Hematopoietic multipotent progenitor cell treated with erythropoietin and hydrocortisone succinate and interleukin-3 and kit ligand, for 6 days (in vitro differentiated cells): ENCODE measurements at places on chromosomes 16 and 17.

GRCh38 chr16:78365366-78365765 is 265.9 kb downstream of the WWOX start:
- no peak for DNase-seq

DNA sequence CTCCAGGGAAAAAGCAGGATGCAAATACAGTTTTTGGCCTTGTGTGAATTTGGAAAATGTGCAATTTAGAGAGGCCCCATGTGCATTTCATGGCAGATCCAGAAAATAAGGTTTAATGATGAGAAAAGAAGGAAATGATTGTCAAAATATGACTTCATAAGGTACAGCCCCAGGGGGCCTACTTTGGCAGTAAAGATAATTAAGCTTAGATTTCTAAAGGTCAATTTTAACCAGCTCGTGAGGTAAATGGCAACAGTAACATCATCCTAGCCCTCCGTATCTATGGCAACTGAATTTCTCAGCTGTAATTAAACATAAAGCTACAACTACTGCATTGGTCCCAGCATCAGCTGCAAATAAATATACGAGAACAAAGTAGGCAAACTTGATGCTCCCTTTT is 30.0 kb upstream of the PRSS54 start:
- no peak for DNase-seq

GRCh38 chr17:38632334-38632733 is 26.6 kb upstream of the SRCIN1 start:
- DNase-seq = no peak

- DNase-seq = no peak
Measured at GRCh38 chr16:26889740-26890139, 177.0 kb upstream of the C16orf82 start.

DNA sequence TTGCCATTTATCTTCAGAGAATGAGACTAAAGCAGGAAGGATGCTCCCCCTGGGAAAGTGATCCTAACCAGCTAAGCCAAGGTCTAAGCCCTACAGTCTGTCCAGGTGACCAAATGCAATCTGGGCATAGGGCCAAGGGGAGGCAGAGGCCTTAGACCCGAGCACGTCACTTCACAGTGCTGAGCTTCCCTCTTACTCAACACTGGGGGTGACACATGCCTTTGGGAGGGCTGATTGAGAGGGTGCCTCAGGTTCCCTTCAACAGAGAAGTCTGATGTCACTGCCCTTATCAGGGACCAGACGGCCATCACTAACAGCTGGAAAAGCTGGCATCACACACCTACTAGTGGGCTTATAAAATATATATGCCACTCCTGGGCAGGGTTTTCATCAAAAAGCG is 4.0 kb downstream of the CIAO2B start:
- DNase-seq = peak; percentile 75

DNA sequence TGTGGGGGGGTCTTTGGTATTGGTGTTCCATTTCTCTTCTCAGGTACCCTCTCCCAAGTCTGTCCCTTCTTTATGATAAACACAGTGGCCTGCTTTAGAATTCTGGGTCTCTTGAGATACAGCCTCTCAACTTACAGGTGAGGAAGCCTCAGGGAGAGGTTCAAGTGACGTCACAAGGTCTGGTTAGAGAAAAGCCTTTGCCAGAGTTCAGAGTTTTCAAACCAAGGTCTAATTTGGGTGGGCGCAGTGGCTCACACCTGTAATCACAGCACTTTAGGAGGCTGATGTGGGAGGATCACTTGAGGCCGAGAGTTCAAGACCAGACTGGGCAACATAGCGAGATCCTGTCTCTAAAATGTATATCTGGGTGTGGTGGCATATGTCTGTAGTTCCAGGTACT is 2.1 kb downstream of the IRF8 start:
- no peak for DNase-seq

DNA sequence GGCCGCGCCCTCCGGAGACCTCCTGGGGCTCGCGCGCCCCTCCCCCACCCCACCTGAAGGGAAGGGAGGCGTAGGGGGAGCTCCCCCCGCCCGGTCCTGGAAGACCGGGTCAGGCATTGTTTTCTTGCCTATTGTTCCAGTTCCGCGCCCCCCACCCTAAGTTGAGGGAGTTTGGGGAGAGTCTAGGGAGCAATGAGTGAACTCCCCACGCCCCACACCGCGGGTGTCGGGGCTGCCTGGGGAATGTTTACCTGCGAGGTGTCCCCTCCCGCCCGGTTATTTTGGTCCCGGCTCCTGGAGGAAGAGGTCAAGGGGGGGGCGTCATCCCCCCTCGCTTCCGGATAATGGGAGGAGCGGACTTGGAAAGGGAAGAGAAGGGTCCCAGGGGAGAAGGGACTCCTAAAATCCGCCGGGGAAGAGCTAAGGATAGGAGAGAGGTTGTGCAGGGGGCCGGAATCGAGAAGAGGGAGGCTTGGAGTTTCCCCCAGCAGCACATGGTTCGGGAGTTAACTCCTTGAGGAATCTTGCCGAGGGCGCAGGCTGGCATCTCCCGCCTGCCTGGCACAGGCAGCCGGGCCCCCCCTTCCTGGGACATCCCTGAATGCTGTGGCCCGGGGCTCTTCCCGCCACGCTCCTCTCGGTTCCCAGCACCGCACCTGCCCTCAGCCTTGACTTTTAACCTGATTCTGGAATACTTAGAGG is 881 bp downstream of the MLLT6 start:
- DNase-seq = no peak

DNA sequence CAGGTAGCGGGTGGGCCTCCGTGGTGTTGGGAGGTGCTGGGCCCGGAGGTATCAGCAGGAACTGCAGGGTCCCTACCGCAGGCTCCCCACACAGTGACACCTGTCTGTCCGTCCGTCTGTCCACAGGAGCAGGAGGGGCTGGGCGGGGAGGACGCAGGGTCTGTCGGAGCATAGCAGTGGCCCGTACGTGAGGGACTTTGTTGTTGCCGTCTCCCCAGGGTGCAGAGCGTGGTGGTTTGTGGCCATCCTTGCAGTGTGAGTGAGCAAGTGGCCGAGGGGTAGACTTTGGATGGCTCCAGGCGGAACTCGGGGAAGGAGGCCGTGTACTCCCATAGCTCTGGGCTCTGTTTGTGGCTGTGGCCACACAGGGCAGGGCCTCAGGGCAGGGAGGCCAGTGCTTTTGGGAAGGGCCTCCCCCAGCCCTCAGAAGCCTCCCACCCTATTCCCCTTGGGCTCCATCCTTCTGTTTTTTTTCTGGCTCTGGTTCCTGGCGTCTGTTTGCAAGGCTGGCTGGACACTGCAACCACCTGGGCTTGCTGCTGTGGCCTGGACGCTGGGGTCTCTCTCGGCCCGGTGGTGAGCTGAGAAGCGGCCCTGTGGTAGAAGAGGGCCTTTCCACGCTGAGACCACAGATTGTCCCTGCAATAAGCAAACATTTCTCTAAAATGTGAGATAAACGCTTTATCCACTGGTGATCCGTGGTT is 41.0 kb upstream of the ZNF750 start:
- no peak for DNase-seq

GRCh38 chr16:2092866-2093265 is 42.8 kb downstream of the PKD1 start:
- DNase-seq = no peak

GRCh38 chr17:50199211-50199802 is 2.1 kb downstream of the COL1A1 start:
- no peak for DNase-seq

DNA sequence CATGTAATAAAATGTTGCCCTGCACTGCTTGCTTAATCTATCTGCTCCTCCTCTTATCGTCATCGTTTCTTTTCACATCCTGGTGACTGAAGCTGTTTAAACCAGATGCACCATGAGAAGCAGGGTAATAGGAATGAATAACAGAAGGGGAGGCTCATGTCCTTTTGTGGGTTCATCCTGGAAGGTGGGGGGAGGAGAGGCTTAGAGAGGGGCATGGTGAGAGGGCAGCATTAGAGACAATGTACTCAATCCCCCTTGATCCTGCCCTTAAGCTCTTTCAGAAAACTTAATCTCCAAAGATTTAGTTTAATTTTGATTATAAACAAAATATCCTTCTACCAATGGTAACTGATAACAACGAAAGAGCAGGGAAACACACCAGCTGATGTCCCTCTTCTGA is 248.5 kb downstream of the CA10 start:
- no peak for DNase-seq

DNA sequence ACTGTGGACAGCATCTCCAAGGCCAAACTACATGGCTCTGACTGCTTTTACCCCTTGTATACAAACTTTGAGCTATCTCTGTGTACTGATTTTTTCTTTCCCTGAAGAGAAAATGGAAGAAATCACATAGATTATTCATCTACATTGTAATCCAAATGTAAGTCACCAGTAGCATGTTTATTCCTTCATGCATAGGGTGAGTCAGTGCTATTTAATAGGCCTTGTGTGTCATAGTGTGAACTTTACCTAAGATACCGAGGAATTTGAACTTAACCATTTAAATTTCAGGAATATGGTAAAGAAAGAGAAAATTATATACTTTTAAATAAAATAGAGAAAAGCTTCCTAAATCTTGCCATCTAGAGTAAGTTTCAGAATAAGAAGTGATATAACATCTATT is 16.5 kb downstream of the PHKB start:
- no peak for DNase-seq

- DNase-seq = no peak
Measured at GRCh38 chr16:62977876-62978275, 941.6 kb upstream of the CDH8 start.

DNA sequence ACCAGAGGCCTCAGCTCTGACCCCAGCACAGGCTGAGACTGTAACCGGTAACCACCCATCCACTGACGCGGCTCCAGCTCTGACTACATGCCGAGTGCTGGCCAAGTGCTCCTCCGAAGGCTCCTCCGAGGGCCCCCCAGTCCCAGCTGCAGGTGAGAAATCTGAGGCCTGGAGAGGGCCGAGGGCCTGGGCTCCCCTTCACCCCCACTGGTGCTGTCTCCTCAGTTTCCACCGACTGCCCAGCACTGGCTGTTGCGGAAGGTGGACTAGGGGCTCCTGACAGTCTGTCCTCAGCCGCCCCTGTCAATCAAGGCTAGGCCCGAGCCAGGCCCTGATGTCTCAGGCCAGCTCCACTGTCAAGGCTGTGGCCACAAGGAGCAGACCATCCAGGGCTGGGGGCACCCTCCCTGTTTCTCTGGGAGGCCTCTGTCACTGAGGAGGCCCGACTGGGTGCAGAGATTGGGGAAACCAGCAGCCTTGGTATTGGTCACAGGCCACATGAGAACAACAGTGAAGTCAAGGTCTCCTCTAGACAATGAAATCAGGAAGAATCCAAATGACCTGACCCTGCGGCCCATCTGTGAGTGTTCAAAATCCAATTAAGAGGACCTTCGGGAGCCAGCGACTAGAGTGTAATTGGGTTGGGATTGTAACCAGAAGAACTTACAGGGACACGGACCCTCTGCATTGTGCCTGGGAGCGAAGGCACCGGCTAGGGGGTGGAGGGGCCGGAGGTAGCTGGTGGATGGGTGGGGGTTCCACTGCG is 5.1 kb downstream of the TMEM235 start:
- DNase-seq = no peak

DNA sequence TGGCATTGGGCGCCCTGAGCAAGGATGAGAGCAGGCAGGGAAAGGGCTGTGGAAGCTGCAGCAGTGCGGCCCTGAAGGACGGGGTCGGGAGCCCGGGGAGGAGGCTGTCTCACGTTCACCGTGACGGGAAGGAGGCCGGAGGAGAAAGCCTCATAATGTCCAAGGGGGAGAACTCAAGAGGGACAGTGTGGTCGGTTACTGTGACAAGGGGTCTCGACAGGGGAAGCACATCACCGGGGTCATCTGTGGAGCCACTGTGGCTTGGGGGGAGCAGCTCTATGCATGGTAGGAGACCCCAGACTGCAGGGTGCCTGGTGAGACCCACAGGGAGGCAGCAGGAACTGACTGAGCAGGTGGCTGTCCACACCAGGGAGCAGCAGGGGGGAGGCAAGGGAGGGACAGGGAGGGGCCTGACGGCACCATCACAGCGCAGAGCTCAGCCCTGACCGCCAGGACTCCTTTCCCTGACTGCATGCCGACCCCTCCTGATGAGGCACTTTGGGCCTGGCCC is 154.6 kb upstream of the CHMP6 start:
- no peak for DNase-seq

DNA sequence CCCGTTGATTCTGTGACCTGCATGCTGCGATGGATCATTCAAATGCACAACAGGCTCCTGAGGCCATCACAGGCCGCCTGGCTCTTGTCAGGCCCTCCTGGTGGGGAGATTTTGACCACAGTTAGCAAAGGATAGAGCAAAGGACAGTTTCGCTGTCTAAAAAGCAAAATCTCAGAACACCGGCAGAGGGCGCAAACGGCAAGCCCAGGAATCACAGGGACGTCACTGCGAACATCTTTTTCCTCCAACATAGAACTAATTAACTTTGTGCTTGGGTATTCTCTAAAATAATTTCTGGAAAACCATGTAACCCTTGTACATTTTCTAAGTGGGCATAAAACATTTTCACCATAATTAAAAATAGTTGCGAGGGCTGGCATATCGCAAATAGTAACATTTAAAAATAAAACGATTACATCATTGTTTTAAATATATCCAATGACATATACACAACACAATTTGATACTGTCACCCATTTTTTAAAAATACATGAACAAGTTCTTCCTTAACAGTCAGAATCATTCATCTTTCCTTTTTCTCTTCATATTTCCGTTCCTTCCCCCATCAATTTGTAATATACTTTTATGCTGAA is 19.7 kb upstream of the SLC47A1 start:
- peak; percentile 80 for DNase-seq

GRCh38 chr17:75959051-75959838 is 18.4 kb upstream of the FBF1 start:
- DNase-seq = peak; percentile 47

DNA sequence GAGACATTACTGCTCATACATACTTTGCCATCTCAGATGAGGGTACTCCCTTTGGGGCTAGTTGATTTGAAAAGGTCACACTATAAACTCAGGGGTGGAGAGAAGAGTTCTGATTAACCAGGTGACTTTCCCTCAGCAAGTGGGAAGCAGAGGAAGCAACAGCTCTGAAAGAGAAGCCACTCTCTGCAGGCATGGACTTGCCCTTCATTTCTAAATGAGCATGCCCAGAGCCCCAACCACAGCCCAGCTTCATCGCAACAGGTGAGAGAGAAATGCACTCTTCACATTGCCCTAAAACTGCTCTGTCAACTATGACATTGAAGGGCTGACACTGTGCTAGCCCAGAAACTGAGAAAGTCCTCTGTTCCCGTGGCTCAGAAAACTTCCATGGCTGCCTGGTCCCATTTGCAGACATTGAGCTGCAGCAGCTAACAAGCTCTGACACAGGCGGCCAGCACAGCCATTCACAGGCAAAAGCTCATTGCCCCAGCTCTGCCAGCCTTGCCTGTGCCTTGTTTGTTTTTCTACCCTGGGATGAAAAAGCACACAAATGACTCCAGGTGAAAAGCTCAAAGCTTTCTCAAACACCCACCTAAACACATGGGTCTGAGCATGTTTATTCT is 419.8 kb upstream of the DYNLRB2 start:
- no peak for DNase-seq
